ENCODE measurements at places on chromosomes 12 and 14.

DNA sequence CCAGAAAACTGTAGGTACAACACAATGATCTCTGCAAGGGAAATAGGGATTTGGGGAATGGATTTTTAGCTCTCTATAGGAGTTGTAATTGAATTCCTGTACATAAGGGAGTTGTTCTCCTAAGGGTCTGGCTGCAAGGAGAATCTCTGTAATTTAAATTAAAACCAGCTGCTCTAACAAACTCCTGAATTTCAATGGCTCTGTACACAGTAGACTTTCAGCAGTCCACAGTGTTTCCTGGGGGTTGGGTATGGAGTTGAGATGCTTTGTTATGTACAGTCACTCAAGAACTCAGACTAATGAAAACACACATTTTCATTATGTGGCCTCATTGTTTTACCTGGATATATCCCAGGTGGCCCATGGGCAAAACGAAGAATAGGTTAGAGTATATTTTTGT is 93.2 kb downstream of the NAV3 start:
- H3K4me1 ChIP-seq: peaks cover 1% of the 10 kb centered on the region
- H3K36me3 ChIP-seq: no peaks in the 10 kb centered on the region
- no peaks in the 10 kb centered on the region for H3K27me3 ChIP-seq
- no peak overlapping the region for H3K27ac ChIP-seq
- H3K4me3 ChIP-seq: no peak overlapping the region

DNA sequence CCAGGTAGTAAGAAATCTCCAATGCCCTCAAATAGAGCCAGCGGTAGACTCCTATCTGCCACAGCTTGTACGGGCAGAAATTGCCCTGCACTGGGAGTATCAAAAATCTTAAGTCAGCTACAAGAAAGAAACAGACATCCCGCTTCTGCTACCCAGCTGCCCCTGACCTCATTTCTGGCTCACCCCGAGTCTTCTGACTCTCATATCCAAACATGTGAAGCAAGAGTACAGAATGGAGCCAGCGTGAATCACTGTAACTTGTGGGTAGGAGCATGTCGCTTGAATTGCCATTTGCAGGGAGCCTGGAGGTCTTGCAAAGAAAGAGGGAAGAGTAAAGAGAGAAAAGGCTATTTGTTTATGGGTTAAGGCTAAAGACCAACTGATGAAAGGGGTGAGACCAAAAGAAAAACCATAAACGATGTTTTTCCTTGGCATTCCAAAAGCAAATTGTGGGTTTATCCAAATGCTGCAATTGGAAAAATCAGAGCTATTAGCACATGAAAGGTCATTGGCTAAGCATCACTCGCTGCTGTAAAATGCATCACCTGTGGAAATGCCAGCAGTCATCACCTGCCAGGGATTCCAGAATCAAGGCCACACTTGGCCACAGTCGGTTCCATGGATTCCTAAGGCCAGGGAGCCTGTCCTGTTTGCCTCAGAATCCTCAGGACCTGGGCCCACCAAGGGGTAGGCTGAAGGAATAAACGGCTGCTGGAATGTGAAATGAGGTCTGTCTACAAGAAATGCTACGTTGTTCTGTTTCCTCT is 86.6 kb downstream of the FOXN3 start:
- H3K27ac ChIP-seq: peak overlapping the region; percentile 19
- DNase-seq: peak; percentile 80
- H3K4me3 ChIP-seq: no peak overlapping the region
- no peaks in the 10 kb centered on the region for H3K27me3 ChIP-seq

DNA sequence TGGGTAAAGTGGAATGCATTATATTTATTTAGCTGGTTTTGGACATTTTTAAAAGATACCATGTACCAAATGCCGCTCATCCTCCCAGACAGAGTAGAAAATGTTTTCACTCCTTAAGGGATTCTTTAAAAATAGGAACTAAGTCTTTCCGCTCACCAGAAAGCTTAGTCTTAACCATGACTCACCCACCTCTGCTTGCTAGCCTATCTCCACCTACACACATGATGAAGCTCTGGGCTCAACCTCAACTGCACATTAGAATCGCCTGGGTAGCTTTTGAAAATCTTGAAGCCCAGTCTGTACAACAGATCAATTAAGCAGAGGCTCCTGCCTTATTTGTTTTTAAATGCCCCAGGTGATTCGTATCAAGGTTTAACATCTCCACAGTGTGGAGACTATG is 260.5 kb downstream of the NEDD1 start:
- no peaks in the 10 kb centered on the region for H3K36me3 ChIP-seq
- no peaks in the 10 kb centered on the region for H3K4me1 ChIP-seq
- no peak overlapping the region for H3K4me3 ChIP-seq
- no peak for DNase-seq
- no peak overlapping the region for H3K27ac ChIP-seq

DNA sequence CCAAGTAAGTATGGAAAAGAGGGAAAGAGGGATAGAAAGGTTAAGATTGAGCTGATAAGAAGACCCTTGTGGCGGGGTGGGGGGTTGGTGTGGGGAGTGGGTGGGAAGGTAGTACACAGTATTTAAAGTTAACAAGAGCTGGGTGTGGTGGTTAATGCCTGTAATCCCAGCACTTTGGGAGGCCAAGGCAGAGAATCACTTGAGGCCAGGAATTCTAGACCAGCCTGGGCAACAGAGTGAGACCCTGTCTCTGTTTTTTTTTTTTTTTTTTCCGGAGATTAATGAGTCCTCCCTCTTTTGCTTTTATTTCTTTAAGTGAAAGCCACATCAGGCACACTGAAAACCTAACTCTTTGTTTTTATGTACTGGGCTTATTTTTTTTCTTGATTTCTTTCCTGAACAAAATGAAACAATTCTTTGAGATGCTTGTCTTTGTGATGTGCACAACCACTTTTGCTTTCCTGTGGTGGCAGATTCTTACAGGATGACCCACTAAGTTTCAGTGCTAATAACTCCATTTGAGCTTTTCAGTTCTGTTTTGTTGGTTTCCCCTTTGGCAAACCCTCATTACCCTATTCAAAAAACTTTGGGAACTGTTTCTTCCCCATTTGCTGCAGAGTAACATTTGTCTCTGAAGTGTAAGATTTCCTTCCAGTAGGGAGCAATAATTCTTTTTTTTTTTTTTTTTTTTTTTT is 54.8 kb downstream of the WNK1 start:
- peak; percentile 30 for DNase-seq
- no peaks in the 10 kb centered on the region for H3K27me3 ChIP-seq
- no peaks in the 10 kb centered on the region for H3K36me3 ChIP-seq

GRCh38 chr14:101916816-101917412 is 47.5 kb upstream of the DYNC1H1 start:
- no peak for DNase-seq
- no peak overlapping the region for H3K4me3 ChIP-seq
- peaks cover 39% of the 10 kb centered on the region for H3K36me3 ChIP-seq
- H3K27me3 ChIP-seq: no peaks in the 10 kb centered on the region

All from mesenchymal stem cell (in vitro differentiated cells and primary cell).